Stimulated activated CD8-positive, alpha-beta memory T cell treated with anti-CD3 and anti-CD28 coated beads, Interleukin-15, amount 100 ng/mL, for 1 hour (primary cell): ENCODE measurements at places on chromosomes 5 and 9.

DNA sequence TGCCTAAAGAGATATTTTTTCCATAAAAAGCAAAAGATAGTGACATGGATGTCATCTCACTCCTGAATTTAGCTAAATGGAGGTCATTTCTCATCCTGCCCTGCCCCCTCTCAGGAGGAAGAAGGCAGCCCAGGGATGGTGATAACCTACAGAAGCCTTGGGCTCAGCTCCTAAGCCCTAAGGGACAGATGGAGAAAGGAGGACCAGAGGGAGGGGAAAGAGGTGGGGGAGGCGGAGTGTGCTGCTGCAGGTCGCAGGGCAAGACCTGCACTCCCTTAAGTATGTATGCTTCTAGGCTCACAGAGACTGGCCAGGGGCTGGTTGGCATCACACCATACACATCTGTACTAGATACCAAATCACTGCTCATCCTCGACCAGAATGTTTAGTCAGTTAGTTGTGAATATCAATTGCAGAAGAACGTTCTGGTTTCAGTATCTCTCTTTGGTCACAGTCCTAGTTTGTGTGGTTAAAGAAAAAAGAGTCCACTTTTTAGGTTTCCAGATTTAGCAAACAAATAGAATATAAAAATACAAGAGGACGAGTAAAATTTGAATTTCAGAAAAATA lies 18.4 kb upstream of the CDKN2AIPNL start:
- DNase-seq: no peak

DNA sequence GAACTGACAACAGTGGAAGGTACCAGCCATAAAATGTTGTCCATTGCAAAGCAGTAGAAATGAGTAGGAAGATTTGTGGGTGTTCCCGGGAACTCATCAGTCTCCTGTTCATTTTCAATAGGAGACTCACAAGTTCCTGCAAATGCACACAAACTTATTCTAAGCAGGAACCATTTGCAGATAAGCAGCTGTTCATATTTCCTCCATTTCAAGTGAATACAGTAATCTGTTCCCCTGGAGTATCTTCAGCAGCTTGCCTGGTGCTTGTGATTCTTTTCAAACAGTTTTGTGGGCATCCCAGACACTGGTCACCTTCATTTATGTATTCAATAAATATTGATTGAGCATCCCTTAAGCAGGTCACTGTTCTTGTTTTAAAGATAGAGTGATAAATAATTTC lies 1315.5 kb upstream of the C9orf72 start:
- no peak for DNase-seq

GRCh38 chr9:270657-271237 lies 56.1 kb downstream of the DOCK8 start:
- DNase-seq: no peak

- no peak for DNase-seq
These were observed 835.4 kb downstream of the SEMA5A start for GRCh38 chr5:8710426-8710930.

- DNase-seq: no peak
These were observed 20.1 kb downstream of the RCL1 start for GRCh38 chr9:4812858-4813257.

- no peak for DNase-seq
These were observed 13.7 kb upstream of the ARAP3 start for GRCh38 chr5:141695627-141696215.

DNA sequence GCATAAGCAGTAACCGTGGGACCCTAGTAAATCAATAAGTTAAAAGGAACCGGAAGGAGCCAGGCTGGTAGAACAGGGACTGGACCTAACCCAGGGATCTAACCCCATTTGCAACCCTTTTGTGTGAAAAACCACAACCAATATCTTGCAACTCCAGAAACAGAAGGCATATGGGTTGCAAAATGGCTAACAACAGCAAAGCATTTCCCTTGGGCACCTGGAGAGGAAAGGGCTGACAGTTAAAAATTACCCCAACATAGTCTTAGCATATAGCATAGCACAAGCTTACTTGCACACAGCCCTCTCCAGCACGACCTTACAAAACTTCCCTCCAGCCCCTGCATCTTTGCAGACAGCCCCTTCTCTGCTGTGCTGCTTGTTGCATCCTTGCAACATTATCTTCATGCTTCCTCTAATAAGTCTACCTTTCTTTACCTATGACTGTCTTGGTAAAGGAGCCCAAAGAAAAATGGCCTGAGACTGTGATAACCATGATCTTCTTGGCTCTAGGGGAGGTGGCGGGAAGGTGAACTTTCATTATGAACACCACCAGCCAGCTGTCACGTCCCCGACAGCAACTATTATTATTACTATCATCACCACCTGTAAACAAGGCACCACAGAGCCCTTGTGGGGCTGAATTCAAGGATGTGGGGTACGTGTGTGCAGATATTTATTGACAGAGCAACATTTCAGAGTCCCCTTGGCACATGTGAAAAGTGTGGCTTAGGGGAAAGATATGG lies 49.8 kb downstream of the PRRC1 start:
- DNase-seq: no peak
